ENCODE measurements at places on chromosomes 7 and 10. TPM values are rescaled to one million over a fixed set of nuclear protein-coding genes. Genes with fewer than 3 reads are reported as not detected.

The LIPF gene
- total RNA-seq, result not detected

The ADAM12 gene
- 40.8 TPM for total RNA-seq

The TEX36 gene
- total RNA-seq, result not detected

The FRMPD2 gene
- total RNA-seq, result not detected

The DYDC2 gene
- not detected for total RNA-seq

The SND1 gene
- total RNA-seq, result 241 TPM

The WASHC2C gene
- total RNA-seq, result 39.0 TPM

The MYO3A gene
- total RNA-seq, result not detected

The KLF14 gene
- under 0.01 TPM for total RNA-seq

The OR9A2 gene
- not detected for total RNA-seq

The ING3 gene
- total RNA-seq, result 23.1 TPM

The HOXA11 gene
- 12.4 TPM for total RNA-seq

The FLNC gene
- total RNA-seq, result 286 TPM

The OR6B1 gene
- total RNA-seq, result not detected

The INTS15 gene
- total RNA-seq, result 7.1 TPM

The ZMIZ1 gene
- total RNA-seq, result 26.6 TPM

The TMEM184A gene
- total RNA-seq, result 0.11 TPM

The VGF gene
- total RNA-seq, result 249 TPM

The DGKB gene
- 10.8 TPM for total RNA-seq

The PDE6C gene
- total RNA-seq, result not detected

The C7orf57 gene
- not detected for total RNA-seq

The NUTM2A gene
- not detected for total RNA-seq

The C10orf53 gene
- total RNA-seq, result under 0.01 TPM

The GCK gene
- total RNA-seq, result 0.62 TPM

The SORCS3 gene
- under 0.01 TPM for total RNA-seq

The ABCB8 gene
- 50.1 TPM for total RNA-seq

The GIMAP7 gene
- not detected for total RNA-seq

The KAZALD1 gene
- total RNA-seq, result 6.2 TPM

The PGAM2 gene
- 0.33 TPM for total RNA-seq

The ARHGEF5 gene
- total RNA-seq, result 1.3 TPM
